ENCODE measurements at places on chromosomes 3 and 15.

DNA sequence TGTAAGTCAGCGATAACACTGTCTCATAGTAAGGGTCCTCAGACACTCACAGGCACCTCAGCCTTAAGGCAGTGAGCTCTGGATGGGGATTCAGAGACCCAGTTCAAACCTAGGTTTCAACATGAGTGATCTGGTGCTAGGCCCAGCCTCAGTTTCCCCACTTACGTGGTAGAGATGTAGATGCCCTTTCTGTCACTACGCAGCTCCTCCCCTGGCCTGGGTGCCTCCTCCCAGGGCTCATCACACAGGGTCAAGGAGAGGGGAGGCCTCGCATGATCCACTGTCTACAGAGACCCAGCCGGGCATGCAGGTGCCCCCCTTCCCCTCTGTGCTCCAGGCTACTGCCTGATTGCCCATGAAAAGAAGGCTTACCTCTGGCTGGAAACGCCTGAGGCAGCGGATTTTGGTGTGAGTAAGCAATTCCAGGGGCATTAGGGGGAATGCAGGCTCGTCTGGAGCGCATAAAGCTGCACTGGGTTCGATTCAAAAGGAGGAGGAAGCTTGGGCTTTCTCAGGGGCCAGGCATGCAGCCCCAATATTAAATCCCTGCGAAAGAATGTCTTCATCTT is 69.8 kb upstream of the ANKRD34C start:
- DNase-seq, result no peak

DNA sequence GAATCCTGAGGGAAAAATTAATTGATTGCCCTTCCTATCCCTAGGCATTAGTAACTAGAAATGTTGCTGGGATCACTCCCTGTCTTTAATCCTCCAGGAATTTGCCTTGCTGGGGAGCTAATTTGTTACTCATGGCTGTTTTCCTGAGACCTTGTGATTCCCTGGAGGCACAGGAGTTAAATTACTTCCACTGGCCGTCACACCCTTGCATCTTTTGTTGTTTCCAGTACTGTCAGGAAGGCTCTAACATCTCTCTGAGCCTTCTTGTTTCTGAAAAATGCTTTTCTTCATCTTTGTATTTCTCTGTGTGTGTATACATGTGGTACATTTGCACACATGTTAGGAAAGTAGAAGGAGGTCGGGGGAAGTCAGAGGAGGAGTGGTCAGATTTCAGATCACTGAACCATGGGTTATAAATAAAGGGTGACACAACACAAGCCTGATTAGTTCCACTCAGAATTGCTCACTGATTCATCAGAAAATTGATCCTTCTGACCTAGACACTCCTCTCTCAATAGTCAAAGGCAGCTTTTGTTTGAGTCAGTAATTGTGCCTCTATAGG is 23.5 kb upstream of the LRRFIP2 start:
- DNase-seq, result no peak

DNA sequence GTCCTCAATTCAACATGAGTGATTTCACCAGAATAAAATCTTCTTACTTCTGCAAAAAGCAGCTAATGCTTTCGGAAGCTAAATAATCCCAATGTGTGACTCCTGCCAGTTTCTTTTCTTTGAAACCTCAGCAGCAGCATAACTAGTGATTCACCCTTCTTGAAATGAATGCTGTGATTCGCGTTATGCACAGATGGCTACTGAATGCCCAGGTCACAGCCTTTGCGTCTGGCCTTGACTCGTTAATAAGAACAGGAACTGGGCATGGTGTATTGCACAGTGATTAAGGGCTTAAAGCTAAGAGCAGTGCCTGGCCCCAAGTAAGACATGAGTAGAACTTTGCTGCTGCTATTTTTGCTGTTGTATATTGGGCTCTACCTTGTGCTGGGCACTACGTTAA is 19.0 kb downstream of the CGNL1 start:
- DNase-seq, result no peak

GRCh38 chr3:136672457-136672856 is 79.7 kb downstream of the STAG1 start:
- no peak for DNase-seq

- DNase-seq, result no peak
Measured at GRCh38 chr3:170829546-170830272, 40.3 kb downstream of the RPL22L1 start.

GRCh38 chr3:109081746-109082510 is 36.0 kb downstream of the MORC1 start:
- no peak for DNase-seq

GRCh38 chr15:70308735-70309434 is 211.2 kb upstream of the TLE3 start:
- DNase-seq, result no peak

- DNase-seq, result no peak
Measured at GRCh38 chr15:69298697-69299441, at the start of gene PAQR5. Gene PAQR5, plus strand, starts transcription at chr15:69298912. Its CDS starts 61,169 bp downstream, at chr15:69360081.

DNA sequence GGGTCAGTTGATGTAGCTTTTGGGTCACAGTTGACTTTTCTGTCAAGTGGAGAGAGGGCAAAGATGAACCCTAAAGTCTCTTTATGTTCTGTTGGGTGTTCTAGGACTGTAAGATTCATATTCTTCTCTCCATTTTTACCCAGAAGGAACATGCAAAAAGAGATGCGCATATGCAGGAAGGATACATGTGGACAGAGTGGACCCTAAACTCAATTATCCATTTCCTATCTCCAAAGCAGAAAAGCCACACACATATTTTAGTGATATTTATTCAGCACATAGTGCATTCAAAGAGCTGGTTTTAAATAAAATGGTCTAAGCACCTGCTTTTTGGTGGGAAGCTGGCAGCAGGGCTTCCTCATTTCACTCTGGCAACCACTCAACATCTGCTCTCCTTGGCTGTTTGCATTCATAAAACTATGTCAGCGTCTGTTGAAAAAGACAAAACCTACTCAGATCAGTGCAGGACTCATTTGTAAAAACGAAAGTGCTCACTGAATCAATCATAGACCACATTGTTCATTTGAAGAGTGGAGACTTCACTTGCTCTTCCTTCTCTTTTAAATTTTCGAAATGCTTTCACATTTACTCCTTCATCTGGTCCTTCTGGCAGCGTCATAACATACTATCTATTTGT is 96.6 kb downstream of the SEMA6D start:
- no peak for DNase-seq

DNA sequence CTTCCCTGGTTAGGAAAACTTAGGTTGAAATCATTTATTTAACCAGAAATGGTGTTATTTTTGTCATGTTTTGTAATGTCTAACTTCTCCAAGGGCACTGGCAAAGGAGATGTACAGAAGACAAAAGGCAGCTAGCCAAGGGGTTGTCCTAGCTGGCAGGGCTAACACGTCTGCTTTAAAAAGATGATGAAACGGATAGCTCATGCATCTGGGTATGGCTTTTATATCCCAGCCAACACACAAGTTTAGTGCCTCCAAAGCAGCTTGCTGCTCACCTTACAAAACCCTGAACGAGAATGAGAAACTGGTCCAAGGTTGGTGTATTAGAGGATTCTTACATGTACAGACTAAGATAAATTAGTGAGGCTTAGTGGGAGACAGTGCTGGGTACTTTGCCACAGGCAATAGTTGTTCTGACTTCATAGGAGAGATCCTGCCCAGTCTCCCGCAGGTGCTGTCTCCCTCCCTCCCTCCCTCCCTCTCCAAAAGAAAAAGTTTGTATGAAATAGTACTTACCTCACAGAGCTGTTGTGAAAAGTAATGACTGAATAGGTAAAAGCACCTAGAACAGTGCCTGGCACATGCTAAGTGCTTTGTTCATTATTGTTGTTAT is 47.8 kb downstream of the KCNMB2 start:
- no peak for DNase-seq

DNA sequence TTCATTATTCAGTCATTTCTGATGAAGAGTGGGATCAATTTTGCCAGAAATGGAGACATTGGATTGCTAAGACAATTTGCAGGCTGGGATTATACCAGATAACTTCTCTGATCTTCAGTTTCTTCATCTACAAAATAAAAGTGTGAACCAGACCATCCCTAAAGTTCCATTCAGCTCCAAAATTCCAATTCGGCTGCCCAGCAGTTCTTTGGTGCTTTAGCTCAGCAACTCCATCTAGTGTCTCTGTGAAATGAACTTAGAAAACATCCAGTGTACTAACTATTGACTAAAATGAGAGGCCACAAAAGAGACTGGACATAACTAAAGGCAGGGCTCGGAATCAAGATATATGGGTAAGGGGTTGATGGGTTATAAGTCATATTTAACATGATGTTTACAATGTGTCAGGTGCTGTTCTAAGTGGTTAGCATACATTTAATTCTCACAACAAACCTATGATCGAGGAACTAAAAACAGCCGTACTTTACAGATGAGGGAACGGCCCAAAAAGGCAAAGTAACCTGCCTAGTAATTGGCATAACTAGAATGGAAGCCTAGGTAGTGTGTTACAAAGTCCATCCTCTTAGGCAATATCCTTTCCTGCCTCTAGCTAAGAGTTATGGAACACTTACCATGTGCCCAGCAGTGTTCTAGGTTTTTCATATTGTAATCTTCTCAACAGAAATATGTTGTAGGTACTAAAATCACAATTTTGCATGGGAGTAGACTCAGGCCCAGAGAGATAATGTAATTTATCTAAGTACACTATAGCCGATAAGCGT is 17.0 kb downstream of the THAP10 start:
- no peak for DNase-seq

GRCh38 chr3:119084371-119085069 is 49.9 kb upstream of the IGSF11 start:
- DNase-seq, result no peak

GRCh38 chr3:100045696-100046095 is 68.6 kb downstream of the FILIP1L start:
- DNase-seq, result no peak

GRCh38 chr15:73746883-73747282 is 6.3 kb downstream of the INSYN1 start:
- DNase-seq, result no peak

GRCh38 chr3:107025961-107026360 is 351.3 kb upstream of the CCDC54 start:
- DNase-seq, result no peak

DNA sequence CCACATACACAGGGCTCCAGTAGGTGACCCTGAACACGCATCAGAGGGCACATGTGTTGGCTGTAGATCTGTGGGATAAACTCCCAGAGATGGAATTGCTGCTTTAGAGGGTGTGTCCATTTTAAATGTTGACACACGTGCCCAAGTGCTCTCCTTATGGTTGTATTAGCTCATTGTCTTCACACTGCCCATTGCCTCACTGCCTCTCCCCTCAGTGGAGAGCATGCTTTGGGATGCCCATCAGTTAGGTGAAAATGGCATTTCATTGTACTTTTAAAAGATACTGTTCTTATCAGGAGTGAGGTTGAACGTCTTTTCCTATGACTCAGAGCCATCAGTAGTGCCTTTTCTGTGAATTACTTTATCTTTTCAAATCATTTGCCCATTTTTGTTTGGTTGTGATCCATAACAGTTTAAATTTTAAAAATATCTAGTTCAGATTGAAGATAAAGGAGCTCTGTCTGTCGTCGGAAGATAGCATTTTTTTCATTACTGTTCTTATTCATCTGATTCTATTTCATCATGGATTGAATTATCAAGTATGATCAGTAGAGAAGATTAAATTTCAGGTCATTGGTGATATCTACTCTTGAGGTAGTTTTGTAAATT is 120.7 kb downstream of the CHDH start:
- DNase-seq, result no peak

GRCh38 chr3:120357807-120358206 is 8.7 kb upstream of the LRRC58 start:
- DNase-seq, result no peak

DNA sequence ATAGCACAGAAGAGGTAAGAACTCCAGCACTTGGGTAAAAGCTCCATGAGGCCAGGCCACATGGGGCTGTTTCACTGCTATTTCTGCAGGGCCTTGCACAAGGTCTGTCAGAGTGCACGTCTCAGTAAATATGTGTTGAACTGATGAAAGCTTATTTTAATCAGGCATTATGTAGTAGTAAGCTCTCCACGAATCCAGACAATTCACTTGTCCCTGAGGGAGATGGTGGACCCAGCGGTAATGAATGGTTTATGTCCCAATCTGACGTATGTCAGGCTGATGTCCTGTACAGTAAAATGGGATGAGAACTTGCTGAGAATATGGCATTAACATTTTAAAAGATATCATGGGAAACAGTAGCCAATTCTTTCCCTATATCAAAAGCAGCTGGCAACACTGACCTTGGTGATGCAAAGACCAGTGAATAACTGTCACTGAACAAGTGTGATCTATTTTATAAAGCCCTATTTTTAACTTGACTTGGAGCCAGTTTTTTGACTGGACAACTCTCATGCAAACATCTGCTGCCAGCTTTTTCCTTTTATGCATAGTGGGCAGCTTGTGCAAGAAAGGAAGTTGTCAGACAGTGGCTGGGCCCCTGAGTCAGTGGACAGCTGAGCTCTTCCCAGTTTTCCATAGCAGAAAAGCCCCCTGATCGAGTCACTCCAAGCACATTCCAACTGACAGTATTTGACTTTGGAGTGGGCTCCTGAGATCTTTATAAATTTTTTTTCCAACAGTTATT is 519.8 kb upstream of the MDFIC2 start:
- DNase-seq, result no peak

DNA sequence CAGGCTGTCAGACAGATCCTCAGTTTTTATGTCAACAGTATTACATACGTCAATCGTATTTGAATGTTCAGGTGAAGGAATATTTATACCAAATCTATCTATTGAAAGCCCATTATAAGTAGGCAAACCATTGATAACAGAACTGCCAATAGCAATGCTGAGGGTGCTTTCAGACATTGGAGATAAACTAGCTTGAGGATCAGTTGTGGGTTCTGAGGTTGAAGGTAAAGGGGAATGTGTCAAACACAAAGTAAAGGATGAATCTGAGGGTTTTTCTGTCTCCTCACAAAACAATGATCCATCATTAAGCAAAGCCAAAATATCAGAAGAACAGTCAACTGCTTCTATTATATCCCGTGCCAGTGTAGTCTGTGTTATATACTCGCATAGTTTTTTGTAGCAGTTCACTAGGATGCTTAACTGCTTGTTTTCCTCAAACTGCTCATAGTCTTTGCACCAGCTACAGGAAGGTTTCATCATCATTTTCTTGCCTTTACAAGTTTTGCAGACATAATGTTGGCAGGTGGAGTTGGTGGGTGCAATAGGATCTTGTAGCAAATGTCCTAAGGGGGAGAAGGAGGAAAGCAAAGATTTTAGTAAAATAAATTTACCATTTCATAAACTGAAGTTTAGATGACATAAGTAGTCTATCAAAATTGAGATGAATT is 43.8 kb downstream of the MSL2 start:
- no peak for DNase-seq

Data from T follicular helper cell (primary cell).